Activated T-cell treated with anti-CD3 and anti-CD28 coated beads for 48 hours (primary cell): ENCODE measurements at places on chromosomes 4 and X.

GRCh38 chrX:126165721-126166461, at the start of gene DCAF12L2:
Gene DCAF12L2, minus strand, starts transcription at chrX:126166289. Its CDS starts 365 bp downstream, at chrX:126165924.
- DNase-seq = no peak

DNA sequence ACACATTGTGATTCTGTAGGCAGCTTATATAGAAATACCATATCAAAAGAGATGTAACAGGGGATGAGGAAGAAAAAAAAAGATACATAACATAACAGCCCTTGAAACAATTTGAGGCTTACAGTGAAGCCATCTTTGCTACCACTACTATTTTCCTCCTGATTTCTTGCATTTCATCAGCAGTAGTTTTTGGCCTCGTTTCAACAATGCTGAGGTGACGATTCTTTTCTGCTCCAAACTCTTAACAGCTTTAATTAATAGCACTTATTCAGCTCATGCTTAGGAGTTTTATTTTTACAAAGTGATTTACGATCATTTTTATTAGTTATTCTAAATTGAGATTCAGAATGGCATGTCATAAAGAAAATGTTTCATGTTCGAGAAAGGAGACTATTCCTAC, 163.2 kb downstream of the DCK start:
- no peak for DNase-seq

DNA sequence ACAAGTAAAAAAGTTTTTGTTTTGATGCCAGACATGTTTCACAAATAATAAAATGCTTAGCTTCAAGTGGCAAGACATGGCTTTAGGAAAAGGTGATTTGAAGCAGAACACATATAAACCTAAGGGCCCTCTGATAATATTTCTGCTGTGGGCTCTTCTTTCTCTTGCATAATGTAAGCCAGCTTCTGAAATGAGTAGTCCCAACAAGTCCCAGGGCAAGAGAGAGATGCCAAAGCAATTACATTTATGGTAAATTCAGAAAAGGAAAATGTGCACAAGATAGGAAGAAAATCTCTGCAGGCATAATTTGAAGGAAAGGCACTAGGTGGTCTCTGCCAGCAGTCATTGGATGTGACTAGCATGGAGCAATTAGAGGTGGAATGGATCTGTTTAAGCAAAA, 170.8 kb upstream of the GALNT7 start:
- DNase-seq = no peak

DNA sequence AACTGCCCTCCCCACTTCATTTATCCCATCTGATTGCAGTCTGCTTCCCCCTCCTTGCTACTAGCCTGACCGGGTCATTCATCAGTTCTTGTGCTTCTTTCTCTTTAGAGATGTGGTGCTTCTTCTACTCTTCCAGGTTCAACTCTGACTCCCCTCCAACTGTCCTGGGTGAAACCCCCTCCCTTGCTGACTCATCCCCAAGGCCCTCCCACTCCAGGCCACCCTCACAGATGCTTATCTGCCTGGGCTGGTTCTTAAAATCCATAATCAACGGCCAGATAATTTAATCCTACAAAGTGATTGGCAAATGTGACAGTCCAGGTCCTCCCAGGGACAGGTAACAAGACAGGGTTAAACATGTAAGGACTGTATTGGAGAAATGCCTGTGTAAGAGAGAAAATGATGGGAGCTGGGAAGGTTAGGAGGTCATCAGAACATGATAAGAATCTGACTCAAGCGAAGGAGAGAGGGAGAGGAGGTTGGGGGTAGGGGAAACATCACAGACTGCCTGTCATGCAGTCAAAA, 182.8 kb upstream of the C1QTNF7 start:
- no peak for DNase-seq

DNA sequence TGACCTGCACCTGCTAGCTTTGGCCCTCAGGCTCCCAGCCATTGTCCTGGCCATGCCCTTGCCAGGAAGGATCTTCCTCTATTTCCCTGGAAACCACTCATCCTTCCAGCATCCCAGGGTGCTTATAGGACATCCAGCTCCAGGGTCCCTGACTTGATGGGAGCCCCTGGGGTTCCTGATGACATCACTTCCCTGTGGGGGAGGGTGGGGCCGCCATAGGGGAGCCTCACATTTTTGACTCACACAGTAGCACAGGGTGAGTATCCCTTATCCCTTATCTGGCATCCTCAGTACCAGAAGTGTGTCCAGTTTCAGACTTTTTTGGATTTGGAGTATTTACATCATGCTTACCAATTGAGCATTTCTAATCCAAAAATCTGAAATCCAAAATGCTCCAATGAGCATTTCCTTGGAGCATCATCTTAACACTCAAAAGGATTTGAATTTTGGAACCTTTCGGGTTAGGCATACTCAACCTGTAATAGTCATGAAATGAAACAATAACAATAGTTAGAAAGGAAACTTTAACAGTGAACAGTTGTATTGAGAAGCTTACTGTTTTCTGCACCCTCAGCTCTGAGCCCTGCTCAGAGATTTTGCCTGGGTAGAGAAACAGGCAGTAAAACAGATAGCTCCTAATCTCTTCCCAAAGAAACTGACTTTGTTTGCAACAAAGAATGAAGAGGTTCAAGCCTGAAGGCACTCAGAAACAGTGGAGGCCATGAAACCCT, 22.1 kb downstream of the TNIP2 start:
- DNase-seq = no peak

- no peak for DNase-seq
Observed at GRCh38 chr4:179595671-179596410, 2153.6 kb upstream of the AGA start.

DNA sequence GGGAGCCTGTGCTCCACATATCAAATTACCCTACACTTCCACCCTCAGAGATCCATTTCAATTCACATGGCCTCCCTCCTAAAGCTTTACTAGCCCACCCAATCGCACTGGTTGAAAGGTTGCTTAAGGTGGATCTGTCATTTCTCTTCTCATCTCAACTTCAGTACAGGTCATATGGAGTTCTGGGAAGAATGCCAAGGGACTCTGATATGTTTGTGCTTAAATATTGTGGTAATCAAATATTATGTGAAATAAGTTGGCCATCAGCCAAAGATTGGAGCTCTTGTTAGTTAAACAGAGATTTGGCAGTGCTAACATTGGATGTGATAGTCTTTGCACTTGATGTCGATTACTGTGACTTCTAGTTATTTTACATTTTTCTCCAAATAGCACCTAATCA, 20.5 kb downstream of the SEPTIN6 start:
- no peak for DNase-seq

GRCh38 chrX:115533485-115533884, 27.5 kb upstream of the PLS3 start:
- no peak for DNase-seq

GRCh38 chr4:76084542-76084941, 10.0 kb downstream of the ART3 start:
- DNase-seq = no peak

GRCh38 chrX:101223226-101223625, 3.6 kb downstream of the DRP2 start:
- no peak for DNase-seq

GRCh38 chrX:427812-428725, 41.4 kb upstream of the PPP2R3B start:
- DNase-seq = peak; percentile 6

GRCh38 chr4:86014599-86014998, 345.3 kb downstream of the MAPK10 start:
- DNase-seq = no peak

DNA sequence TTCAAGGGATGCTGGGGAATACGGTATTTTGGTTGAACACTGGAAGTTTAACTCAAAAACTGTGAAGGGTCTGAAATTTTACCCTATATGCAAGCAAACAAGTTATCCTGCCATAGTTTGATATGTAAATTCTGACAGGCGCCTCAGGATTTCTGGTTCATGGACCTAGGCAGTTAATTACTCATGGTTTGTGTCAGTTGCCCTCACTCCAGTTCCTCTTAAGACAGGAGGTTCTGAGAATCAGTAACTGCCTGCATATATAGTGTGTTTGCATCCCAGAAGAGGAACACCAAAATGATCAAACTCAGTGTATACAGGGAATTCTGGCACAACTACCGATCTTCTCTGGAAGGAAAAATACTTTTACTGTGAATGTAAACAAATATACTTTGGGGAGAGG, 360.4 kb upstream of the NWD2 start:
- DNase-seq = no peak

- DNase-seq = no peak
Observed at GRCh38 chrX:19807414-19807813, 80.0 kb downstream of the SH3KBP1 start.
